ENCODE measurements at places on chromosomes 2 and 18.
A peak's percentile ranks its signal among the peaks of the same experiment; 100 is the strongest.

- DNase-seq: no peak
Measured at GRCh38 chr2:76506538-76506937, 795.8 kb upstream of the GCFC2 start.

- no peak for DNase-seq
Measured at GRCh38 chr2:124586210-124586609, 561.1 kb downstream of the CNTNAP5 start.

GRCh38 chr18:49886891-49887764 lies 73.8 kb upstream of the ACAA2 start:
- no peak for DNase-seq

DNA sequence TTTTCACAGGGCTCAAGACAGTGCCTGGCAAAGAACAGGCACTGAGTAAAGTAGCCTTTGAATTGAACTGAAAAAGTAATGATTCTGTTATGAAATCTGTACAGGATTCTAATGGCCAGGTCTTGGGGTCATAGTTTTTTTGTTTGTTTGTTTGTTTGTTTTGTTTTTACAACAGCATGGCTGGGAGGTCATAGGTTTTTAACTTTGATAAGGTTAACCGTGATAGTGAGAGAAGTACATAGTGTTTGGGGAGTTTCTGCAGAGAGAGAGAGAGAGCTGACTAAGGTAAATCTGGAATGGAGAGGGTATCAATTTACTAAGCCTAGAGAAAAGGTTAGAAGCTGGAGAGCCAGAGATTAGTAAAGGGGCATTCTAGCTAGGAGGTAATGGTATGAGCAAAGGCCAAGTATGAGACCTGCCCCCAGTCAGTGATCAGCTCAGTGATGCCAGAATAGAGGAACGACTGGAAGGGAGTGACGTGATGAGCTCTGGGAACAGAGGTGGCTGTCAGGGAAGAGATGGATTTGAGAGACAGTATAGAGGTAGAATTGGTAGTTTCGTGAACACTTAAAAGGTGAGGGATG lies 25.9 kb downstream of the XRCC5 start:
- no peak for DNase-seq

DNA sequence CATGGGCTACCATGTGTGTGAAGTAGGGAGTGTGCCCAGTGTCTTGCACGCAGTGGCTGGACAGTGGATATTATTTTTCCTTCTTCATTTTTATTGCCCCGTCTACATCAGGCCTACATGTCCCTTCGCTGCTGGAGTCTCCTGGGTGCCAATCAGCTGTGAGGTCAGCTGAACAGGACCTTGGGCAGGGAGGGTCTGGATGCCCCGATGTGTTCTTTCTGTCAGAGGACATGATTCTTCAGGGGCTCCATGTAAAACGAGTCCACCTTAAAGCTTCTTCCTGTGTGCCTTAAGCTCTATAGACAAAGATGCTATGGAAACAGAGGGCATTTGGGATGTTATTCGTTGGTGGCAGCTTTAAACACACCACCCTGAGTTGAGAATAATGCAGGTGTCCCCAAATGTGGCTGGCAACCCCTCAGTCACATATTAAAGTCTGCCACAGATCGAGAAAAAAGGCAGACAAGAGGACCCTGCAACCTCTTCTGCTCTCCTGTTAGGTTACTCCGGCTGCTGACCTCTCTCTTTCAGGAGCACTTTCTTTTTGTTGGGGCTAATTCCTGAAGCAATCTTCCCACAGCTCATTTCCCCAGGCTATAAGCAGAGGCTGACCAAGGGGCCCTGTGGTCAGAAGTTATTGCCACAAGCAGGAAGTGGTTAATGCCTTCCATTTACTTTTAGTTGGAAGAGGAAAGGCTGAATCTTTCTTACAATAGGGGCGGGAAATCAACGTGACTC lies 20.0 kb downstream of the GREB1 start:
- no peak for DNase-seq

DNA sequence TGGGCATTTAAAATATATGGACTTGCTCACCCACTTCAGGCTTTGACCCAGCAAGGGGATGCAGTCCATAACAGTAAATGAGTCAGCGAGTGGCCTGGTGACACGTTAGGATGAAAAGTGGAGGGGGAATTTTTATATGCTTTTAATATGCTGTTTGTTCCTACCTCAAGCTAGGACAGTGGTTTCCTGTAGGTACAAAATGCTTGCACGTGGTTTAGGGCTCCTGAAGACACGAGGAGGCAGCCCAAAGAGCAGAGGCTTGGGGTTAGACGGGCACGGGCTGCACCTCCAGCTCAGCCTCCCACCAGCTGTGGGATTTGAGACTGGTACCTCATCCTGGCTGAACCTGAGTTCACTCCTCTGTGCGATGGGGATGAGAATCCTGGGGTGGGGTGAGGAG lies 306.2 kb upstream of the CXCR4 start:
- no peak for DNase-seq

DNA sequence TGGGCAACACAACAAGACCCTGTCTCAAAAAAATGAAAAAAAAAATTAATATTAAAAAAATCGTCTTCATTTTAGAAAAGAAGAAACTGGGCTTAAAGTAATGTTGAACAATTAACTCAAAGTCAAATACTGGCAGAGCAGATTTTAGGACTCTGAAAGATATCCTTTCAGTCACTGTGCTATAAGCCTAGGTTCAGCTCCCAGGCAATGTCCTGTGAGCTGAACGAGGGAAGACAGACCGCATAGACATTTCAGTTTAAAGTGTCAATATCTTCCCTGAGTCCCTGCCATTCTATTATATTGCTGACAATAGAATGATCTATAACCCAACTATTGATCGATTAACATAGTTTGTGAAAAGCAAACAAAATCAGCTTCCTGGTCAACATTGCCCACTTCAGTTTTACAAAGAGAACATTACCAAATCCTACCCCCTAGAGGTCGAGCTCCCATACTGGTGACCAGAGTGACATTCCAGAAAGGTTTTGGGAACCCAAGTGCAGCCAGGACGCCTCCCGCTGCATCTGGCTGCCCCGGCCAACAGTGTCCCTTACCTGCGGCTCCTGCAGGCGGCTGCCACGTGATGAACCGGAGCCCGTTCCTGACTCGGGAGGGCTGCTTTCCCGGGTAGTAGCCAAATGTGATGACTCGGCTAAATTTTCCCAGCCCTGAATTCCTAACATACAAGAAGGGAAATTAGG lies 639 bp downstream of the MRO start:
- DNase-seq: no peak

- DNase-seq: no peak
Measured at GRCh38 chr18:60936101-60936500, 397.1 kb upstream of the CDH20 start.

- DNase-seq: no peak
Measured at GRCh38 chr2:62234755-62235655, 39.1 kb downstream of the B3GNT2 start.

- DNase-seq: no peak
Measured at GRCh38 chr2:145350011-145350410, 830.1 kb upstream of the ZEB2 start.

DNA sequence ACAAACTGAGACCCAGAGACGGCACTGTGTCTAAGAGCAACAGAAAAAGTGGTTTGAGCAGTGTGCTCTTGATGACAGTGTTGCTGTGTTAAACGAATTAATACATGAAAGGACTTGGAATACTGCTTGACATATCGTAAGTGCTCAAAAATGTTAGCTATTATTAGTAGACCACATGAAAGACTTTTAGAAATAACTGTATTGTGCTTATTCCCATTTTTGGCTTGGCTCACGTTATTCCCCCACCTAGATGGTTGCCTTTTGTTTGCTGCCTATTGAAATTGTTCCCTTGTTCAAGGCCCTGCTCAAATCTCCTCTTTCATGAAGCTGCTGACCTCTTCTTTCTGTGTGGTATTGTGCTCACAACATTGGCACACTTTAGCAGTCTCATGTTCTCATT lies 27.8 kb upstream of the C2orf74 start:
- DNase-seq: no peak

DNA sequence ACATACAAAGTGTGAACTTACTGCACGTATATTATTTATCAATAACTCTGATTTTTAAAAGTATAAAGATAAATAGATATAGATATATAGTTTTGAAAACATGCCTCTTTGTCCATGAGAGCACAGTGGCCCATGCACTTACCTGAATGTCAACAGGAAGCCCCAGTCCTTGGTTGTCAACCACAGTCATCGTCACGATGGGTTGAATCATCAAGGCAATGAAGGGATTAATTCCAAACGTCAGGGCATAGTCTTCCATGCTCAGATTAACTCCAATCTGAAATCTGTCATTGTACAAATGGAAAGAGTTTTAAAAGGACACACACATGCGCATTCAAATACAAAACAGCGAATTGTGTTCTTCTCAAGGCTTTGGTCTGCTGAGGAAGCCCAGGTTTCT lies 15.5 kb downstream of the SCYGR4 start:
- no peak for DNase-seq

DNA sequence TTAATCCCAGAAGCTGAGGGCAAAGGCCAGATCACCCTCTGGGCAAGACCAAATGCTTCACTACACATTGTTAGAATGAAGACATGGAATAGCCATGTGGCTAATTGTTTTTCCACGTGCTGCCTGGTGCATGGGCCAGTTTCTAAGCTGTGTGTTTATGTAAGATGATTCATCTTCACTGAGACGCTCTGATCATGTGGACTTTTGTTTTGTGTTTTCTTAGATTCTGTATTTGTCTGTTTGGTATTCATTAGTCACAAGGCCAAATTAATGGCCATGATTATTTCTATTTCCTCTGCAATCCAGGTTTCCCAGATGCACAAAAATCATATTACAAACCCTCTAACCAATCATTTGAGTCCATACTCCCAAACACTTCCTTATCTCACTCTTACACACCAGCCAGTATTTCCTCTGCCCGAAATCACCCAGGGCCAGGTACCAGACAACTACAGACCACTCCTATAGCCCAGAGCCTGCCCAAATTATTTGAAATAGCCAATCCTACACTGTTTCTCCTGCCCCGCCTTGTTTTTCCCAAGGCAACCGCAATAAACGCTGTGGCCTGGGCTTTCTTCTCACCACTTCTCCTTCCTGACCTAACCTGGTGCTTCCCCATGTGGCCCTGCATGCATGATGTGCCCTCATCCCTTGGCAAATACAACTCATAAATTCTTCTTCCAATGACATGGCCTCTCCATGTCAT lies 94.2 kb upstream of the SP3 start:
- DNase-seq: no peak

DNA sequence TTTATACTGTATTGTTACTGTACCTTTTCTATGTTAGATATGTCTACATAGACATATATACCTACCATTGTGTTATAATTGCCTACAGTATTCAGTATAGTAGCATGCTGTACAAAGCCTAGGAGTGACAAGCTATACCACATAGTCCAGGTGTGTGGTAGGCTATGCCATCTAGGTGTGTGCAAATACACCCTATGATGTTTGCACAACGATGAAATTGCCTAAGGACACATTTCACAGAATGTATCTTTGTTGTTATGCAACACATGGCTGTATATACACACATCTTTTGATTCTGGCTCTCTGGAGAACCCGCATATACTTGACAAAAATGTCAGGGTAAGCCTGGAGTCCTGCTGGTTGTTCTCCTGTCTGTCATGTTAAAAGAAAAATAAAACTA lies 85.1 kb downstream of the BCL2L11 start:
- no peak for DNase-seq

GRCh38 chr2:210561475-210561874 lies 5.1 kb downstream of the CPS1 start:
- DNase-seq: no peak

GRCh38 chr2:24919037-24919505 lies 966 bp downstream of the ADCY3 start:
- DNase-seq: peak; percentile 81

DNA sequence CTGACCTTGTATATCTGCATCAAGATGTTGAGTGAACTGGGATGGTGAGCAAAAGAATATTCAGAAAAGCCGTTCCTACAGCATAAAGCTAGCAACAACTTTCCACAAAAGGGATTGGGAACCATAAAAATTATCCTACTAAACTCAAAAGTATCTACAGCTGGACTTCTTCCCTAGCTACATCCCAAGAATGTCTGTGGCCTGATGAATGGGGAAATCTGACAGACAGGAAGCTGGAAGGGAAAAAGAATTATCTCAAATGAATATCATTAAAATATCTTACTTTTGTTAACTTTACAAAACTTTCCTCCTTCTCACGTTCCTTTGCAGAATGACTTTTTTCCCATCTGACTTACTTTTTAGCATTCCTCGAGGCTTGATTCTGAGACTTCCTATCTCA lies 150.9 kb downstream of the PDE11A start:
- no peak for DNase-seq

DNA sequence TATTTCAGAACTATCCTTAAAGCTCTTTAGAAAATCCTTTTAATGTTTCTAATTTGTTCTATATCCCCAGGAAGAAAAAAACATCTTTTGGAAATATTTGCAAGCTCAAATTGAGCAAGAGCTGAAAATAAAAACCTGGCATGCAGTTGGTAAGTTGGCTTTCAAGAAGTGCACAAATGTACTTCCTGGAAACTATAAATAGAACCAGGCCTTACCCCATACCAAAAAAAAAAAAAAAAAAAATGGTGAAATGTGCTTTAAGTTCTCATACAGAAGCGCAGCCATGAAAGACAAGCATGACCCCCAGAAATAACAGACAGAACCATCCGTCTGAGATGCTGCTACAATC lies 178.5 kb downstream of the HDAC4 start:
- DNase-seq: no peak

- DNase-seq: no peak
Measured at GRCh38 chr2:11187731-11188130, 32.5 kb downstream of the SLC66A3 start.

GRCh38 chr2:224984637-224985036 lies 57.6 kb downstream of the DOCK10 start:
- DNase-seq: peak; percentile 45

- DNase-seq: no peak
Measured at GRCh38 chr2:95392730-95393455, 9.6 kb upstream of the FAHD2A start.

- DNase-seq: peak; percentile 71
Measured at GRCh38 chr2:84906900-84907714, 1.7 kb downstream of the TMSB10 start.

DNA sequence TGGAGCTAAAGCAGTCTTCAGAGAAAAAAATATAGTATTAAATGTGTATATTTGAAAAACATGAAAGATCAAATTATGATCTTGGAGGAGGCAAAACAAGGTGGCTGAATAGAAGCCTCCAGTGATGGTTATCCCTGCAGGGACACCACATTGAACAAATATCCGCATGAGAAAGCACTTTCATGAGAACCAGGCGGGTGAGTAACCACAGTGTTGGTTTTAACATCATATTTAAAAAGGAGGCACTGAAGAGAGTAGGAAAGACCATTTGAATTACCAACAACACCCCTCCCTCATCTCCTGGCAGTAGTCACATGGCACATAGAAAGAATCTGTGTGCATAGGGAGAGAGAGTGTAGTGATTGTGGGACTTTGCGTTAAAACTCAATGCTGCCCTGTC lies 759.6 kb upstream of the NRXN1 start:
- DNase-seq: no peak

DNA sequence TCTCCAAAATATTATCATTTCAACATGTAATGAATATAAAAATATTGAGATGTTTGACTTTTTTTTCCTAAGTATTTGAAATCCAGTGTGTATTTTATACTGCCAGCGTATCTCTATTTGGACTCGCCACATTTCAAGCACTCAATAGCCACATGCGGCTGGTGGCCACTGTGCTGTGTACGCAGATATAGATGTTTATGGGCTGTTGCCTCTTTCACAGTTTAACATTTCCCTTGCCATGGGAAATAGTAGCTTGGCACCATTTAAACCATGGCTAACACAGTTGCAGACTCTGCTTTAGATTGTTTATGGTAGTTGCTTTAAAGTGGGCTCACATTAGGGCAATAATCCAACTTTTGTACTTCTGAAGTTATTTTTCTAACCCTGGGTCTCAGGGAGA lies 136.6 kb upstream of the ITGB6 start:
- no peak for DNase-seq

- DNase-seq: no peak
Measured at GRCh38 chr2:236657801-236658200, 88.2 kb downstream of the ACKR3 start.

All from activated CD4-positive, alpha-beta T cell treated with anti-CD3 and anti-CD28 coated beads, Interleukin-10, Interleukin-2, amounts not matched to agents 100 ng/mL and 50 ng/mL, durations not matched to agents 16 hours and 8 hours (primary cell).